BE2C (cell line): ENCODE measurements at places on chromosomes 1 and 21.

DNA sequence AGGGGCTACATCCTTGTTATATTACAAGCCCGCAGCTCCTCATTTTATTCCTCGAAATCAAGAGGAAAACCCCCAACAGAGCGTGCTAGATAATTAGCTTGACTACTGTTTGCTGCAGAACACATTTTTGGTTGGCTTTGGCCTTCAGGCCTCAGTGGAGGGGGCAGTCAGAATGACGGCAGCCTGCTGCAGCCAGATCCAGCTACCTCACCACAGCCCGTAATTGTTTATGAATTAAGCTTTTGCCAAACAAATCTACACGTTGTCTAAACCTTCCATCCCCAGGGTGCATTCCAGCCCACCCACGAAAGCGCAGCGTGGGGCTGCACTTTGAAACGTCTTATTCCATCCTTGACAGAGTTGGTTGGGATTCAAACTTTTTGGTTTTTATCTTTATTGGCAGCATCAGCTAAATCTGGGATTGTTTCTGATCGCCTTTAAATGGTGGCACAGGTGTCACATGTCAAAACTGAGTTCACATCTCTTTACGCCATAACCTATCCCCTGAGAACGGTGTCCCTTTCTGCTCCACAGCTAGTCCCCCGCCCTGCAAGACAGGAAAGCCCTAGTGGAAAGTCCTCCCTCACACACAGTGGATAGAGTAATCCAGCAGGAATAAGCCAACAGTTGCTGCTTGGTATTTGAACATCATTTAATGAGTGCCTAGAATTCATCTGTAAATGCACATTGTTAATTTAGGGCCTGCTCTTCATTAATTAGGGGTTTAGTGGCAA is 195.5 kb downstream of the LMO4 start:
- DNase-seq, result no peak

DNA sequence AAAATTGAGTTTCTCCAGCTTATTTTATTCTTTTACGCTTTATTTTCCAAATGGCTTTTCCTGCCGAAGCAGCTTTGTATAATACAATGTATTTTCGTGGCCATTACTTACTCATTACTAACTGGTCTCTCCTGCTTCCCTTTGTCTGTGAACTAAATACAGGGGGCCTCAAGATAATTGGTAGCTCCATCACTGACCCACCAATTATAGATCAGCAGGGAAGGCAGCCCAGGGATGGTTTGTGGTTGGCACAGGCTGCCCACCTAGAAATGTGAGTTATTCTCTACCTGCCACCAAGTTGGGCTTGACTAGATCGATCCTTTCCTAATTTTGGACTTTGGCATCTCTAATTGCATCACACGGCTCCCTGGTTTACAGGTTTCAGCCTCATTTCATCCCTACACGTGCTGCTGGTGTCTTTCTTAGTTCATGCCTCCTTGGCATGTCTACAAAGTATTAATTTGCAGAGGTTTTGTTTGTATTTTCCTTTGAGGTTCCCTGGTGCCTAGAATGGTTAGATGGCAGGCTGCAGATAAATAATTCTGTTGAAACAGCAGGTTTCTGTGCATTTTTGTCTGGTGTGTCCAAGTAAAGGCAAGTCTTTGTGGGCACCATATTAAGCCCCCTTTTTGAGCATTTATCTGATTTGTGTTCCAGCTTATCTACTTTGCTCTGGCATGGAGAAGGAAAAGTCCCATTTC is 35.2 kb downstream of the PEX14 start:
- no peak for DNase-seq

GRCh38 chr21:26127918-26128317 is 42.7 kb downstream of the APP start:
- DNase-seq, result no peak

DNA sequence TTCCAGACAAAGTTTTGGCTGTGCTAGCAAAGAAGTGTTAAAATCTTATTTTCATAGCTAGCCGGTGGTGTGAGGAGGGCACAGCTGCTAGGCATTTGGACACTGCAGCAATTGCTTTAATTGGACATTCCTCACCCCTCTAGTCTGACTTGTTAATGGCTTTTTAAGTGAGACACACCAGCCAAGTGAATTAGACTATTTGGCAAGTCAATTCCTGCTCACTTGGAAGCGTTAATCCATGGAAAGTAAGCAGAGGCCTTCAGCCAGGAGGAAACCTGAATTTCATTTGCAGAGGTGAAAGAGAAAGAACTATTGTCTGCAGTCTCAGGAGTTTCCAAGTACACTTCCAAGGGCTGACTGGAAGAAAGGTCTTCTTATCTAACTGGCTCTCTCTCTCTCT is 175.7 kb downstream of the ST6GALNAC3 start:
- no peak for DNase-seq

DNA sequence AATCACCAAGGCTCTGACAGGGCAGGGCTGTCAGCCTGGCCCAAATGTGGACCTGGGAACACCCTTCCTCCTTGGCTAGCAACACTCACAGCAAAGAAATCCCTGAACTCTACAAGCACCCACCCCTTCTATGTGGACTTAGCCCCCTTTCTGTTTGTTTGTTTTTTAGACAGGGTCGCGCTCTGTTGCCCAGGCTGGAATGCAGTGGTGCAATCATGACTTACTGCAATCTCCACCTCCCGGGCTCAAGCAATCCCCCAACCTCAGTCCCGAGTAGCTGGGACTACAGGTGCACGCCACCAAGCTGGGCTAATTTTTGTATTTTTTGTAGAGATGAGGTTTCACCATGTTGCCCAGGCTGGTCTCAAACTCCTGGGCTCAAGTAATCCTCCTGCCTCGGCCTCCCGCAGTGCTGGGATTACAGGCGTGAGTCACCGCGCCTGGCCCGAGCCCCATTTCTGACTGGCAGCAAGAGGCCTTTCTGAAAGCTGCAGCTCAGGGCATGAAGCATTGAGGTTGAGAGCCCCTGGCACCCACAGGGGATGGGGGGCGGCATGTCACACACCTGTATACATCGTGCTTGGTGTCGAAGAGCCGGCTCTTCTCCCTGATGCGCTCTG is 16.2 kb downstream of the RIPK4 start:
- no peak for DNase-seq

- no peak for DNase-seq
These were observed 47.9 kb upstream of the RUNX1 start for GRCh38 chr21:35096959-35097358.

DNA sequence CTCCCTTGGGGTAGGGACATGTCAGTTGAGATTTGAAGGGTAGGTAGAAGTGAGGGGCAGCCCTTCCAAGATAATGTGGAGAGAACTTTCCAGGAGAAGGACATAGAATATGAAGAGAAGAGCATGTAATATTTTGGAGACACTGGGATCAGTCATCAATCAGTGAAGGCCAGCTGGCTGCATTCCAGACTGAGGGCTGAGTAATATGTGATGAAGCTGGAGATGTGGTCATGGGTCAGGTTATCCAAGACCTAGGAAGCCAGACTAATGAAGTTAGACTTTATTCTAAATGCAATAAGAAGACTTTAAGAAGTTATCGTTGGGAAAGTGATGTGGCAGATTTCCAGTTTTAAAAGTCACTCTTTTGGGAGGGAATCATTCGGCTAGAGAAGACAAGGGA is 262.0 kb downstream of the HMCN1 start:
- DNase-seq, result no peak

GRCh38 chr1:228717081-228717480 is 18.2 kb upstream of the RHOU start:
- no peak for DNase-seq

- DNase-seq, result no peak
These were observed 1.7 kb upstream of the RIPK4 start for GRCh38 chr21:41768437-41769042.

DNA sequence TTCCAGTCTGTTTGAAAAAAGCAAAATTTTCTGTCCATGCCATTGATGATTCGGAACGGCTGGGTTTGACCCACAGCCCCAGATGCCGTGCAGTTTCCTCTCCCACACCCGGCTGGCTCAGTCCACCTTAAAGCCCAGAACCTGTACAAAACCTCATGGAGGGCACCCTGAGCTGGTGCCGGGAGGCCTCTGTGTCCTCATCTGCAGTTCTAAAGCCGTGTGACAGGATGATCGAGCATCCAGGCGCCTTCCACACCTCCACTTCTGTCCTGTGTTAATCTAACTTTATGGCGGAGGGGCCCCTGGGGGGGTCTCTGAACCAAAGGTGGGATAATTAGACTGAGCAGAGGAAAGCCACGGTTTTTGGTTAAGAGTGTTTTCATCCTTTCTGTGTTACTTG is 49.6 kb downstream of the SLC37A1 start:
- DNase-seq, result no peak

DNA sequence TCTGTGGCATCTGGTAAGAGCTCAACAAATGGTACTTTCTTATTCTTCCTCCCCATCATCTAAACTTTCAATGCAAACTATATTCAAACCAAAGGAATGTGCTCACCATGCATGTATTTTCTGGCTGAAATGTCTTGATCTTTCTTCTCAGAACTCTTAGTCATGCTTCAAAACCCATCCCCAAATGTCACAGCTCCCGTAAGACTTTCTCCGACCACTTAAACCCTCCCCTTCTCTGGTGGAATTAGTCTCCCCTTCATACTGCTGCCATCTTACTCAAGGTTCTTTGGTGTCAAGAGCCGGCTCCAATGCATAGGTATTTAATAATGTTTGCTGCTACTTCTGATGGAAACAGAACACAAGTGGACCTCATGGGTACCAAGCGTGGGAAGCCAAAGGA is 538.1 kb downstream of the MATN1 start:
- DNase-seq, result no peak

DNA sequence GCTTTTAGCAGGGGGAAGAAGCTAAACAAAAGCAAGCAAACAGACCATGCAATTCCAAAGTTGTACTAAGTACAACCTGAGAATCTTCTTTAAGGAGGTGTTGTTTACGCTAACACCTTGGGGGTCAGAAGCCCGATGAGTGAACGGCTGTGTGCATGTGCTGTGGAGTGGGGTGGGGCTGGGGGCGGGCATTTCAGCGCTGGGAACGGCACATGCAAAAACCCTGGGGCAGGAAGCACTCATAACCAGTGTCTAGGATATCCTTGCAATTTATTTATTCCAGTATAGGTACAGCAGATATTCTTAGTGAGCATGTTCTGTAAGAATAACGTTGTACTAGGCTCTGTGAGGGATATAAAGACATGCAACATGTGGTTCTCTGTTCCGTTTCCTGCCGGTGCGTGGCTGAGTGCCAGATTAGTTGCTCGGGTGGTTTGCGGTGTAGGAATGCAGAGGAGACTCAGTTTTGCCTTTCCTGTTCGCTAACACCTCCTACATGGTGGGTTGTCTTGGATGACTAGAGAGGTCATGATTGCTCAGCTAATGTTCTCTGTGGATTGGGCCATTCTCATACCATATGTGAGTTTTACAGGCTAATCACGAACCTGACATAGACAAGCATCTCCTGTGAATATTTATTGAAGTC is 3.7 kb downstream of the FASLG start:
- no peak for DNase-seq

- DNase-seq, result no peak
These were observed 17.8 kb upstream of the MAST2 start for GRCh38 chr1:45785583-45785982.

DNA sequence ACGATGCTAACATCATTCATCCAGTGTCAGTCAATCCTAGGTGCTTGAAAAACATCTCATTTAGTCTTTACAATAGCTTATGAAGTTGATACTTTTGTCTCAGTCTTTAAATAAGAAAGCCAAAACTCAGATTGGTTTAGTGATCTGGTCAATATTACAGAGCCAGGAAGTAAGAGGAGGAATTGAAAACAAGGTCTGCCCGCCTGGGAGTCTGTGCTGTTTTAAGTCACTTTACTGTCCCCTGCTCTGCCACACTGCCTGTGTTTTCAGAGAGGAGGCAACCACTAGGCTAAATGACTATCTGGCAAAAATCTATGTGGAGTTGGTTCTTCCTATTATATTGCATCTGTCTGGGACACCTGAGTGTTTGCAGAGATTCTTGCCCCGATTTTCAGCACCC is 62.3 kb downstream of the ST6GALNAC3 start:
- DNase-seq, result no peak

- no peak for DNase-seq
These were observed 3.3 kb downstream of the ENSA start for GRCh38 chr1:150626150-150626549.

DNA sequence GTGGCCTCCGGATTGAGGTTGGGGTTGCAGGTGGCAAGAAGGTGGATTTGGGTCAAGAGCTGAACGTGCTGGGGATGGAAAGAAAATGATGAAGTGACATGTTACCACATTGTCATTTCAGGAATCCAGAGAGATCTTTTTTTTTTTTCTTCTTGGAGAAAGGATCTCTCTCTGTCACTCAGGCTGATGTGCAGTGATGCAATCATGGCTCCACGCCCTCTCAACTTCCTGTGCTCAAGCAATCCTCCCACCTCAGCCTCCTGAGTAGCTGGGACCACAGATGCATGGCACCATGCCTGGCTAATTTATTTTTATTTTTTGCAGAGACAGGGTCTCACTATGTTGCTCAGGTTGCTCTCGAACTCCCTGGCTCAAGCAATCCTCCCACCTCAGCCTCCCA is 80.6 kb downstream of the GON4L start:
- DNase-seq, result no peak

DNA sequence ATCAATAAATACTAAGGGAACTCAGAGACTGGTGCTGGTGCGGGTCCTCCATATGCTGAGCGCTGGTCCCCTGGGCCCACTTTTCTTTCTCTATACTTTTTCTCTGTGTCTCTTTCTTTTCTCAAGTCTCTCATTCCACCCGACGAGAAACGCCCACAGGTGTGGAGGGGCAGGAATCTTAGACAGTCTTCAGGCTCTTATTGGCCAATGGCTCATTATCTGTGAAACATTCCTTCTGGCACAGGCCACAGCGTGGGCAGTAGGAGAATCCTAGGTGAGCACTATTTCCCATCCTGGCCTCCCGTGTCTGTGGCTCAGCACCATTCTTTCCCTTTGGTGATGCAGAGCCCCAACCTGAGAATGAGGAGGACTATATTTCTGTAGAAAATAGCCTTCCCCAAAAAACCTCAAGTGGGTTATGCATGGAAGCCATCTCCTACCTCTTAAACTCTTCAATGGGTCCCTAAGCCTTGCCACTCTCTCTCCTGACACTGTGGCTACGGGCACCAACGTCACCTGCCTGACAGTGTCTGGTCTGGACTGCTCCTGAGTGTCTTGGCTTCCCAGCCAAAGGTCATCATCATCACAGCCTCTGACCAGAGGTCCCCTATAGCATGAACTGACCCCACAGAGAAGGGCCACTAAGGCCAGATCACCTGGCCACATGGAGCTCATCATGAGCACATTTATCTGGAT is 6.2 kb upstream of the SLAMF1 start:
- no peak for DNase-seq

GRCh38 chr1:37999430-38000232 is 5.7 kb downstream of the FHL3 start:
- no peak for DNase-seq

- DNase-seq, result no peak
These were observed 715.5 kb downstream of the NCAM2 start for GRCh38 chr21:21713651-21714180.

DNA sequence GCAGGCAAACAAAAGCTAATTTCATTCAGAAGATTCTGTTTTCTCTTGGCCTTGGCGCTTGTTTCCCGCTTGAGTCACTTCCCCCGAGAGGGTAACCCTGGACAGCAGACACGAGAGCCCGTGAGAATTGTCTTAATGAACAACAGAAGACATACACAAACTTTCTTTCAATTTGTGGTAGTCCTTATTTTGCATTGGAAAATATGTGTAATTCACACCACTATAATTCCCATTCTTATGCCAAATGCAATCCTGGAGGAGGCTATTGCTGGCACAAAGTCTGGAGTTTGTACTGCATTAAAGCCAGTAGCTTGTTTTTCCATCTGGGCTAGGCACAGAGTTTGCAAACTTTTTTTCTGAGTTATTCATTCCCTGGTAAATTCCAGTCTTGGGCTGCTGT is 109.8 kb upstream of the IVNS1ABP start:
- no peak for DNase-seq

GRCh38 chr1:43152866-43153265 is 19.2 kb downstream of the EBNA1BP2 start:
- DNase-seq, result no peak

- no peak for DNase-seq
These were observed 144.7 kb downstream of the ROR1 start for GRCh38 chr1:63918418-63918945.
